ENCODE measurements at places on chromosomes 11 and 22.

DNA sequence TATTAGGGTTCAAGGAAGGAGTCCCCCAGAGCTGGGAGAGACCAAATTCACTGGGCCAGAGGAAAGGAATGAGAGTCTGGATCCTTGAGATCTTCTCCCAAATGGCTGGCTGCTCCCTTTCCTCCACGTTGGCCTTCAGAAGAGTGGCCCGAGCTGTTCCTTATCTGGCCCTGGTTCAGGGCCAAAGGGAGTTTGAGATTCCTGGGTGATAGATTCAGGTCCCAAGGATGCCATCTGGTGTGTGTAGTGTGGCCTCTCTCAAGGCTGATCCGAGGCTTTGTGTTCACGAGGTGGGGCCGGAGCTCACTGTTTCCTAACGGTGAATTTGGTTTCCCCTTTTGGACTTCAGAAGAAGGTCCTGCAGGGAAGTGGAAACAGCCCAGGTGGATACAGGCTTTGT, 17.4 kb upstream of the ABCC8 start:
- no peak for DNase-seq

GRCh38 chr22:36171941-36172340, 11.4 kb upstream of the APOL3 start:
- DNase-seq = no peak

DNA sequence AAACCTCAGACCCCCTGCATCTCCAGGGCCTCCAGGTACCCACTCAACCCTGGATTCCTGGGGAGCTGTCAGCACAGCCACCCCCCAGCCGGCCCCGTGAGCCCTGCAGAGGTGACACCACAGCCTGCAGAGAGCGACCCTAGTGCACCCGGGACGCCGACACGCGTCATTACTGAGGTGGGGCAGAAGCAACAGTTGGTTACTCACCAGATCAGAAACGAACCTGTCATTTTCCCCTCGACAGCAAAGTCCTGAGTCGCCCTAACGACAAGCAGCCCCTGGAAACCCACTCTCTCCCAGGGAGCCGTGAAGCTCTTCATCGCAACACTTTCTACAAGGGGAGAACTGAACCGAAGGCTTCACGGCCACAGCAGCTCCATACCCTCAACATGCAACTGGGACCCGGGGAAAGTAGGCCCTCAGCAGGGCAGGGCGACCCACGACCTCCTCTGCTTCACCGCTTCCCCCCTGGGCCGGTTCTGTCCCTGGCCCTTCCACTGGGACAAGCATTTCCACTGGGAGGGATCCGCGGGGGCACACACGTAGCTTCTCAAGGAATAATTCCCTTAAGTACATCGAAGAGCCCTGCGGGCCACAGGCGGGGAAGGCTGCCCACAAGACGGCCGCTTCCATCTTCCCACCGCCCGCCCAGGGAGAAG, 1.6 kb downstream of the BRD1 start:
- no peak for DNase-seq

DNA sequence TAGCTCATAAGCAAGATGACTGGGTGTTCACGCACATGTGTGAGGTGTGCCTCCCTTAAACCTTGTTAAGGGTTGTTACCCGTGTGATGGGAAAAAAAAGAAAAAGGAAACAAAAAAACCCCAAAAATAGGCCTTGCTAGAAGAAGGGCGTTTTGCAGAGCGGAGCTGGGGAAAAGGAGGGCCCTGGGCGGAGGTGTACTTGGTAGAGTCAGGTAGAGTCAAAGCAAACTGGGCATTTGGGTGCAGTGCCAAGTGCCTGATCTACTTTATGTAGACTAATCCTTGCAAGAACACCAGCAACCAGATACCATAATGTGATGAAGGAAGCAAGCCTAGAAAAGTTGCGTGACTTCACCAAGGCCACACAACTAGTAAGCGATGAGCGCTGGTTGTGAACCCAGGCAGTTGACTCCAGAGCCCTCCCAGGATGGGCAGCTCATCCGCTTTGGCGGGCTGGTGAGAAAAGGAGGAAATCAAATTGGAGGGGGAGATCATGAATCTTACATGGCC, 1.2 kb upstream of the TIRAP start:
- no peak for DNase-seq

GRCh38 chr11:128428935-128429334, 158.4 kb downstream of the ETS1 start:
- no peak for DNase-seq

GRCh38 chr11:75351791-75352587, 528 bp upstream of the ARRB1 start:
- no peak for DNase-seq

- DNase-seq = no peak
Measured at GRCh38 chr11:115677190-115677589, 173.0 kb upstream of the CADM1 start.

GRCh38 chr22:47209040-47209514, 446.6 kb downstream of the TBC1D22A start:
- no peak for DNase-seq

DNA sequence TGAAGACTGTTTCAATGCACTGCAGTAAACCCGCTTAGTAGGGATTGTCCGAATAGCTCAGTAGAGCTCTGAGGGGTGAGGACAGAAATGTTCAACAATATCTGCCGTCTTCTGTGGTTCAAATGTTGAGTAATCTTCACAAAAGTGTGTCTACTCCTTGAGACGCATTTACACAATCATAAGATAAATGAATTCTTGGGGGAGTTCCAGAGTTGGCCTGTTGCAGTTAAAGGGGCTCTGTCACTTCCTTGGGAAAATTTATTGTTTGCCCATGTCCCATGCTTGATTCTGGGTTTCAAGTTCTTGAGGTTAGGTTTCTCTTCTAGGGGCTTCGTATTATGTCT, 614 bp downstream of the ANO3 start:
- DNase-seq = peak; percentile 5

DNA sequence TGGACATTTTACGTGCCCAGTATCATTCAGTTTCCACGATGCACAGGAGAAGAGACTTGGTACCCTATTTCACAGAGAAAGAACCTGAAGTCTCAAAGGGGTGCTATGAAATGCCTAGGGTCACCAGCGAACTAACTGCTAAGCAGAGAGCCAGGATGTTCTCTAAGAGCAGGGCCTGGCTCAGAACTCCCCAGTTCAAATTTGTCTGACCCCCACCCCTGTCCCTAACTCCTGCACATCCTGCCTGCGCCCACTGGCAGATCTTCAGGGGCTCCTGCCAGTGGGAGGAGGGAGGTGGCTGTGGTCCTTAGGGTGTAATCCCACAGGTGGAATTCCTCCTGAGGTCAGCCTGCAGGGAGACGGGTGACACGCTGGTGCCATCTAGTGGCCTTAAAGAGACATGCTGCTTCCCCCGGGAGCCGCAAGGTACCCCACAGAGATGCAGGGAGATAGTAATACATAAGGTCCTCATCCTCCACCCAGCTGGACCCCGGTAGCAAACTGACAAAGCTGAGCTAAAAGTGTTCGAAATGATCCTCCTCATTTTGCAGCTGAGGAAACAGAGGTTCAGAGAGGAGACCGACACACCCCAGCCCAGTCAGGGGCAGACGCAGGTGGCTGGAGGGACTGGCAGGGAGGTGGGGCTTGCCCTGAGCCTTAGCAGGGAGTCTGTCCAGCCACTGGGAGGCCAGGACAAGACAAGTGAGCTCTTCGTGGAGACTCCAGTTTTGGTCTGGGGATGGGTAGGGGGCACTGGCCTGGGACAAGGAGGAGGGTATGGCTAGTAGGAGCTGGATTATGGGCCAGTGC, 34.1 kb downstream of the MB start:
- DNase-seq = no peak

DNA sequence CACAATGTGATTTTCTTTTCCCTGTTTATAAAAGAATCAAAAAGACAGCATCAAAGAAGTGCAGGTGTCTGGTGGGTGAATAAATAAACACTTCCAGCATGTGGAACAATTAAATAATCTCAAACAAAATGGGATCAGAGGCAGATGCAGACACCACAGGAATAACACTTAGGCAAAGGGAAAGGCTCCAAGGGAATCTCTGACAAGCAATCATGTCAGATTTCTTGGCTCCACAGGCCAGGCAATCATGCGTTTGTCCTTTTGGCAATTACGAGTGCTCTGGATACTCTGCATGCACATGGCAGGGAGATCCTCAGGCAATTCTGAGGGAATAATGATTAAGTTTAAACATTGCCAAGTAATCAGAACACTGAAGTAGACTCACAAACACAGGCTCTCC, 403.5 kb upstream of the LUZP2 start:
- no peak for DNase-seq

DNA sequence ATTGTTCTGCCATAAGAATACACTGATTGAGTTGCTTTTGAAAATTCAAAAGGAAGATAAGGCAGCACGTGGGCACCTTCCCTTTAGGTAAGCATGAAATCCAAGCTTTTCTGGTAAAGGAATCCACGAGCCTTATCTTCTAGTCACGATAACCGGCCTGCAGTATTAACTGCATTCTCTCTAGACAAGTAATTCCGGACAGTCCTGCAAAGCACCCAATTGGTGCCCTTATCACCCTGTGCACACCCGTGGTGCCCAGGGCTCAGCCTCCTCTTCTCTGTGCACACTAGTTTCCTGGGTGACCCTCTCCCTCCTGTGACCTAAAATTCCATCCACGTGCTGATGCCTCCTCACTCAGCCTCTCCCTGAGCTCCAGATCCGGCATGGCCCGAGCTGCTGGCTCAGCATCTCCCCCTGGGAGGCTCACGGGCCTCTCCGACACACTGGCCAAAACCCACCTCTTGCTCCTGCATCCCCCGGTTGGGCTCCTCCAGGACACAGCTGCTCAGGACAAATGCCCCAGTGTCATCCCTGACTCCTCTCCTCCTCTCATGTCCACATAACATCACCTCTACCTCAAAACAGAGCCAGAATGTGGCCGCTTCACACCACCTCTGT, 63.7 kb downstream of the PACSIN2 start:
- no peak for DNase-seq

DNA sequence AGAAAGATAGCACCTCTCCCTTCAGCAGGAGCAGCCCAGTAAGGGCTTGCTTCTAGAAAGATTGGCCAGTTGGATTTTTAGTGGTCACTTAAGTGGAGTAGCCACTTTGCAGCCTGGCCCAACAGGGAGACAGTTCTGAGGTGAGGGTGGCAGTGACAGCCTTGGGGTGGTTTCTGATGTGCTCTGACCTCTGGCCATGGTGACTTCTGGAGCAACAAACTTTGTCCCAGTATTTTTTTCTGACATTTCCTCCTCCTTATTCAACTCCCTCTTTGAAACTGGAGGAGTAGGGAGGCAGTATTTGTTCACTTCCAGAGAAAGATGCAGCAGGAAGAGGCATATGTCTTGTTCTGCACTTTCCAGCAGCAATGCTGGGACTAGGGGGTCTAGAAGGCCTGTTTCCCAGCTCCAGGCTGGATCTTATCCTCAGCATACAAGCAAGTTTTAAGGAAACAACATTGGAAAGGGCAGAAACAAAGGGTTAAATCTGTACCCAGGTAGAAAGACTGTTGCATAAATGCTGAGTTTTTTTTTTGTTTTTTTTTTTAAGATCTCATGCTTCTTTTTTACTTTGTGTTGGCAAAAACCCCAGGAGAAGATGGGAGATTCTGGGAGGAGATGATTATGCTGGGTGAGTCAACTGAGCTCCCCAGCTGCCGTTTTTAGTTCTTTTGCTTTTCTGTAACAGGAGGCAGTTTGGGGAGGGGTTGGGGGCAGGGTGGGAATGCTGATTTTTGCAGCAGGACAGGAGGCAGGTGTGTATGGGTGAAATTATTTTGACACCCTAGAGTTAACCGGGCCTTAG, 37.2 kb downstream of the RCOR2 start:
- DNase-seq = no peak

DNA sequence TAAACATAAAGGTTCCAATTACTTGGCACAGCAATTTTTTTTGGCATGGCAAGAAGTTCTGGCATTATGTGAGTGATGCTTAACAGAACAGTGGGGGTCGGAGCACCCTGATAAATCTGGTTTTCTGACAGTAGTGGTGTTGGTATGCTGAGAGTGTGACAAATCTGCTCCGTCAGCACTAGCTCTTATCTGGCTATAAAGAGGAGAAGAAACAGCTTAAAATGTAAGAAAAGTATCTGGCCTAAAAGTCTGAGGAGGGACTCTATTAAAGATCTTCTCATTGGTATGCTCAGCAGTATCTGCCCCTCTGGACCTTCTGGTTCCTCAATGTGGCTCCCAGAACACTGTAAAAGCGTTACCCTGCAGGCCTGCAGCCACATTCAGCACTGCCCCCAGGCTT, 137.4 kb downstream of the PLEKHA7 start:
- DNase-seq = no peak

GRCh38 chr11:119957951-119958350, 180.0 kb downstream of the TRIM29 start:
- DNase-seq = no peak

GRCh38 chr11:70029861-70030380, 48.2 kb upstream of the ANO1 start:
- DNase-seq = no peak
